ENCODE measurements at places on chromosomes 11 and 22.

DNA sequence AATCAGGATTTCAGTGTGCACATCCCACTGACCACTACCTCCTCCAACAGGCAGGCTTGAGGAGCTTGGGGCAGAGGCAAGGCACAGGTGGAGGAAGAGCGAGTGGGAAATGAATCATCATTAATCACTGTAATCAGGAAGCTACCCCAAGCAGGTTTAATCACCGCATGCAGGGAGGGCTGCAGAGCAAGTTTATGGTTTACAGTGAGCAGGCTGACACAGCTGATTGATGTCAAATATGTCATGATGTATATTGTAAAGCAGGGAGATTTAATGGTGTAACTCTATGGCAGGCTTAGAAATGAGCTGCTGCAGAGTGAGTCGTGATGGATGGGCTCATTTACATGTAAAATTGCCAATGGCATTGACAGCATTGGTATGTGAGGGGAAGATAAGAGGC lies 441.0 kb downstream of the NTM start:
- no peak for DNase-seq

GRCh38 chr11:45409587-45409986 lies 123.4 kb upstream of the SYT13 start:
- DNase-seq = no peak

DNA sequence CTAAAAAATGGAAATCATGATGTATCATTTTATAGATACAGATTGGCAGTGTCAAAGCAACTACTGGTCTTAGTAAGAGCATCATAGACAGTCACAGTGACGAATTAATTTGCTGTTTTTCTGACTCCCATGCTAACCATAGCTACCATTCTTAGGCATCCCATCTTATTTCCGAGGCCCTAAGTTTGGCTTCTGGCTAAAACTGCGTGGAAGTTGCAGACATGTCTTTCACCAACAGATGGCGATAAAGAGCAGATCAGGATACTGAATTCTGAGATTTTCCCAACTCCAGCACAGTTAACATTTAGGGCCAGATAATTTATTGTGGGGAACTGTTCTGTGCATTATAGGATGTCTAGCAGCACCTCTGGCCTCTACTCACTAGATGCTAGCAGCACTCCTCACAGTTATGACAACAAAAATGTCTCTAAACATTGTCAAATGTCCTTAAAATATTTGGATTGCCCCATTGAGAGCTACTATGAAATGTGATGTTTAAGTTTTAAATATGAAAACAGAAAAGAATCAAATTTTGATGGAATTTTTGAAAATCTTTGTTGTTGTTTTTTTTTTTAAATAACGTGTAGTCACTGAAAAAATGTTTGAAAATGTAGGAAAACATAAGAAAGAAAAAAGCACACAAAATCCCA lies 16.3 kb downstream of the OR2AG2 start:
- peak; percentile 21 for DNase-seq

DNA sequence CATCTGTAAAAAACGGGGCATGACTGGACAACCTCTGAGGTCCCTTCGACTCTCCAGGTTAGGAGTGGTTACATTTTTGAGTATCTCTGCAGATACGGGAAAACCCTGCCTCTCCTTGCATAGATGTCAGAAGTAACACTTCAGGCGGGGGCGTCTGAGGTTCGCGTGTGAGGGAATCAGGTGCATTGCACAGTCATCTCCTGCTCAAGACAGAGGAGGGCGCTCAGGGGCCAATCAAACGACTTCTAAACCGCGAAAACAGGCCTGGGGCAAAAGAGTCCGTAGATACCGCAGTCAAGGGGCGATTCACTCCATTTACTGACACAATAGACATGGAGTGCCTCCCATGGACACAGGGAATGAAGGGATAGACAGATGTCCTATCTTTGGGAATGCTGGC lies 31.7 kb downstream of the KIRREL3 start:
- DNase-seq = no peak

GRCh38 chr22:48740086-48740730 lies 1087.5 kb downstream of the BRD1 start:
- no peak for DNase-seq

DNA sequence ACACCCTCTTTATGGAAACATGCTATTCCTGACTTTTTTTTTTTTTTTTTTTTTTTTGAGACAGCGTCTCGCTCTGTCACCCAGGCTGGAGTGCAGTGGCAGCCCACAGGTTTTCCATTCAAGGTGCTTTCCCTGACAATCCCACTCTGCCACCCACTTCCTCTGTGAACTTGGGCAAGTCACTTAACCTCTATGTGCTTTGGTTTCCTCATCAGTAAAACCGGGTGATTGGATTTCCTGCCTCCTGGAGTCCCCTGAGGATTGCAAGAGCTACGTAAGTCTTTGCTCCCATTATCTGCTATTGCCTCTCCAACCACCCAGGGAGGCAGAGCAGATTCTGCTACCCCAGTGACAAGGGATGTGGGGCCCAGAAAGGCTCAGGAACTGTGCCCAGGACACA lies 54.1 kb downstream of the CELSR1 start:
- DNase-seq = no peak

- no peak for DNase-seq
Observed at GRCh38 chr11:67633758-67634365, 4.1 kb upstream of the NUDT8 start.

GRCh38 chr11:115903179-115903578 lies 399.0 kb upstream of the CADM1 start:
- no peak for DNase-seq

- DNase-seq = no peak
Observed at GRCh38 chr11:34327804-34328631, 29.8 kb downstream of the ABTB2 start.

GRCh38 chr11:45641961-45642360 lies 23.5 kb downstream of the CHST1 start:
- no peak for DNase-seq

DNA sequence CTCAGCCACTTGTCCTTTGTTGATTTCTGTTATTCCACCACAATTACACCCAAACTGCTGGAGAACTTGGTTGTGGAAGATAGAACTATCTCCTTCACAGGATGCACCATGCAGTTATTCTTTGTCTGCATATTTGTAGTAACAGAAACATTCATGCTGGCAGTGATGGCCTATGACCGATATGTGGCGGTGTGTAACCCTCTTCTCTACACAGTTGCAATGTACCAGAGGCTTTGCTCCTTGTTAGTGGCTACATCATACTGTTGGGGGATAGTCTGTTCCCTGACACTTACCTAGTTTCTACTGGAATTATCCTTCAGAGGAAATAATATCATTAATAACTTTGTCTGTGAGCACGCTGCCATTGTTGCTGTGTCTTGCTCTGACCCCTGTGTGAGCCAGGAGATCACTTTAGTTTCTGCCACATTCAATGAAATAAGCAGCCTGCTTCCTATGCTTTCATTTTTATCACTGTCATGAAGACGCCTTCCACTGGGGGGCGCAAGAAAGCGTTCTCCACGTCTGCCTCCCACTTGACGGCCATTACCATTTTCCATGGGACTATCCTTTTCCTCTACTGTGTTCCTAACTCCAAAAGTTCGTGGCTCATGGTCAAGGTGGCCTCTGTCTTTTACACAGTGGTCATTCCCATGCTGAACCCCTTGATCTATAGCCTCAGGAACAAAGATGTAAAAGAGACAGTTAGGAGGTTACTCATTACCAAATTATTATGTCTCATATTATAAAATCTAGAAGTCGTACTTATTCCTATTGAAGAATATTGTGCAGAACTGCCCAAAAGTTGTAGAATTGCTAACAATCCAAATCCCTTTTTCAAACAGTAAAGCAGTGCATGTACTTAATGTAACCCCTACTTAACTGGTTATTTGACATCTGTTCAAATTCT lies 53.2 kb downstream of the OR4C6 start:
- DNase-seq = no peak

- no peak for DNase-seq
Observed at GRCh38 chr11:121762820-121763219, 310.1 kb upstream of the SORL1-AS1 start.

GRCh38 chr11:115124786-115125185 lies 379.4 kb downstream of the CADM1 start:
- DNase-seq = no peak

DNA sequence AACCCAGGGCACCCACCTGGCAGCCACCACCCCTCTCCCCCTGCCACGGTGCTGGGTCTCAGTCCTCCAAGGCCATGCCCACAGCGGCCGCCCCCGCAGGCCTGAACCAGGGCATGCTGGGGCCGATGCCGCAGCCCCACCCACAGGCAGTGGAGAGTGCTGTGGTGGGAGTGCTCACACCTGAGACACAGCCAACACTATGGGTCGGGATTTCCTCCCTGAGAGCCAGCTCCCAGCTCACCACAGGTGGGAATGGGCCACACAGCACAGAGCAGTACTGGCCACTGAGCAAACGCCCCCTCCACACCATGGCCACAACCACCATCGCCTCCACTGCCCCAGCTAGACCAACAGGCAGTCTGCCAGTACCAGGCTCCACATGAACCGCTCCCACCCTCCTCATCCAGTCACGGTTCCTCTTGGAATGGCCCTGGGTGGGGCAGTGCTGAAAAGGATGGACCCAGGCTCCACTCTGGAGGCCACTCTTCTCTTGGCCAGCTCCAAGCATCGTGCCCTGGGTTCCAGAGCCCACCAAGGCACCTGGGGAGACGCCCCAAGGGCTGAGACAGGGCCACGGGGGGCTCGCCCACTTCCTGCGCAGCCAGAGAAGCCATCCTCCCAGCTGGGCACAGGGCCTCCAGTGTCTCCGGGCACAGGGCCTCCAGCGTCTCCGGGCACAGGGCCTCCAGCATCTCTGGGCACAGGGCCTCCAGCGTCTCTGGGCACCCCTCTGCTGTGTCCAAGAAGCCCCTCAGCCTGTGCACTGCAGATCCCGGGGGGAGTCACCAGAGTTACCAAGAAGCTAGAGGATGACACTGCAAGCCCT lies 14.2 kb downstream of the MOB2 start:
- no peak for DNase-seq

DNA sequence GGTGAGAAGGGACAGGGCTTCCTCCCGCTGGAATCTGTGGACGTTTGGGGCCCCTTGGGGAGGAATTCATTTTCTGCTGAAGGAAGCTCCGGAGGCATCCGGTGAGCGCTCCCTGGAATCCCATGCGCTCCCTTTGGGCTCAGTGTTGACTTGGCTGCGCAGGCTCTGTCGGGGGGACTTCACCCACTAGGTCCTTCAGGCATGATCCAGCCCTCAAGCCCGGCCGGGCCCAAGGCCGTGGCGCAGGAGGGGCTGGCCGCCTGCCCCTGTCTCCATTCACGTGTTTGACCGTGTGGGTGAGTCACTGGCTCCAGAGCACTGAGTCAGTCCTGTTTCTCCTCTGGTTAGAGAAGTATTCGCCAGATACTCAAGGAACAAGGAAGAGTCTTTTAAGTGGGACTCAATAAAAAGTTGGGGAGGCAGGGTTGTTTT lies 1.4 kb downstream of the CTTN start:
- no peak for DNase-seq

GRCh38 chr11:66996609-66997273 lies 21.6 kb downstream of the C11orf86 start:
- no peak for DNase-seq

DNA sequence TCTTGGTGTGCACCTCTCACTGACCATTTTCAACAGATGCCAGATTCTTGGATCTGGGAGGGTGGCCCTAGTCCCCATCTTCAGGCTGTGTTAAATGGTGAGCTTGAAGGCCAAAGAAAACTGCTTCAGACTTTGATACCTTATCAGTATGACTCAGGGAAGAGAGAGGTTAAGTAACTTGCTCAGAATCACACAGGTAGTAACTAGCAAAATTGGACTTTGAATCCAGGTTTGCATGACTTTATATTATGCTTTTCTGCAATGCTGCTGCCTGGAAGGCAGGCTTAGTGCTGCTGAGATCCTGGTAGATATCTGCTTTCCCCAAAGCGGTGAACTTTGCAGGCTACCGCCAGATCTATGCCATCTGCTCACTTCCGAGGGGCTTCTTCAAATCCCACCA lies 487.3 kb downstream of the INSC start:
- no peak for DNase-seq

- DNase-seq = no peak
Observed at GRCh38 chr11:42974510-42975179, 337.2 kb upstream of the API5 start.

DNA sequence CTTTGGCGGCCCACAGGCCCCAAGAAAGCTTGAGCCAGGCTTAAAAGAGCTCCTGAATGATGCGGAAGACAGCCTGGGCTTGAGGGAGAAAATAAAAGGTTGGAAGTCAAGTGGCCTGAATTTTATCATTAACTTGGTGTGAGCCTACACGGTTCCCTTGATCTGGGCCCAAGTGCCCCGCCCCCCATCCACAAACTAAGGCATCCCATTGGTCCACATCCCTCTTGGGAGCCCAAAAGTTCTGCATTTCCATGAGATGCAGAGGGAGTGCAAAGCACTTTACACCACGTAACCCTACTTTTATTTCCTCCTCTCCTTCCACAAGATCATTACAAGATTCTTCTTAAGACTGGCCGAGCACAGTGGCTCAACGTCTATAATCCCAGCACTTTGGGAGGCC lies 22.2 kb downstream of the LARGE1 start:
- DNase-seq = no peak

- no peak for DNase-seq
Observed at GRCh38 chr11:114889594-114890011, 211.3 kb downstream of the NXPE2 start.

DNA sequence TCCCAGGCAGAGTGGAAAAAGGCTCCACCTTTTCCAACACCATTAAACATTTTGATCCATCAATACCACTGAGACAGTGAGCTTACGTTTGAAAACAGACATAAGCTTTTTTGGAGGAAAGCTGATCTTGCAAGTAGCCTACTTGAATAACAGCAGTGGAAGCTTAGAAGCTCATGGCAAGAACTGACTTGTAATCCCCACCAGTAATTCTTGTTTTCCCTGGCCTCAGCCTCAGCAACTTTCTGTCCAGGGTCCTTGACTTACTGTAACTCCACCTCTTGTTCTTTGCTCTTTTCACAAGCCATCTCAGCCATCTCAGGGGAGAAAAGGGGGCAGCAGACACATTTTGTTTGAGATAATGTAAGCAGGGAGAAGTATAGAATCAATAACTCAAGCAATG lies 12.3 kb upstream of the MPZL2 start:
- no peak for DNase-seq

DNA sequence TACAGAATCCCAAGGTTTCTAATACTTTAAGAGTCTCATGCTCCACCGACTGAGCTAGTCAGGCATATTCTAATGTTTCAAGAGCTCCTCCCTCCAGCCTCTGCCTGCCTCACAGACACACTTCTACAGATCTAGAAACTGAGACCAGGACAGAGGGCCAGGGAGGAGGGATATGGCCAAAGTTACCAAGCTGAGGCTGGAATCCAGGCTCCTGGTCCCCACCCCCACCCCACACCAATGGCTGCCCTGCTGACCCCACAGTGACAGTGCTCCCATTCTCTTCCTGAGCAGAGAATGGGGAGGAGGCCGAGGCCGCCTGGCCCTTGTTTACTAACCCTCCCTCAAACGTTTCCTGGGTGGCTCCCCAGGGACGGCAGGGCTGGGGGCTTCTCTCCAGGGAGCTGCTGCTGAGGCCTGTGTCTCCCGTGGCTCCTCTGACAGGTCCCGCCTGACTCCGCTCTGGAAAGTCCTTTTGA lies 2.2 kb downstream of the PLEKHB1 start:
- no peak for DNase-seq

DNA sequence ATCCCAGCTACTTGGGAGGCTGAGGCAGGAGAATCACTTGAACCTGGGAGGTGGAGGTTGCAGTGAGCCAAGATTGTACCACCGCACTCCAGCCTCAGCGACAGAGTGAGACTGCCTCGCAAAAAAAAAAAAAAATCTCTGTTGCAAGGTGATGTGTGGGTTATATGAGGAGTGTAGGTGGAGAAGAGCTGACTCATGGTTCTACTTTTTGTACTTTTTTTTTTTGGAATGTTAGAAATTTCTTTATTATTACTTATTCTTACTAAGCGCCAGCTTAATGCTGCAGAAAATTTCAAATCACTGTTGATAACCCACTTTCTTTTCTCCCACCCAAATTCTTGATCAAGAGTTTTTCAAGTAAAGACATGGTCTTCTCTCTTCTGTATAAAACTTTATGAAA lies 29.6 kb upstream of the DNAJB13 start:
- DNase-seq = no peak
